ENCODE measurements at places on chromosomes 6 and 20.

DNA sequence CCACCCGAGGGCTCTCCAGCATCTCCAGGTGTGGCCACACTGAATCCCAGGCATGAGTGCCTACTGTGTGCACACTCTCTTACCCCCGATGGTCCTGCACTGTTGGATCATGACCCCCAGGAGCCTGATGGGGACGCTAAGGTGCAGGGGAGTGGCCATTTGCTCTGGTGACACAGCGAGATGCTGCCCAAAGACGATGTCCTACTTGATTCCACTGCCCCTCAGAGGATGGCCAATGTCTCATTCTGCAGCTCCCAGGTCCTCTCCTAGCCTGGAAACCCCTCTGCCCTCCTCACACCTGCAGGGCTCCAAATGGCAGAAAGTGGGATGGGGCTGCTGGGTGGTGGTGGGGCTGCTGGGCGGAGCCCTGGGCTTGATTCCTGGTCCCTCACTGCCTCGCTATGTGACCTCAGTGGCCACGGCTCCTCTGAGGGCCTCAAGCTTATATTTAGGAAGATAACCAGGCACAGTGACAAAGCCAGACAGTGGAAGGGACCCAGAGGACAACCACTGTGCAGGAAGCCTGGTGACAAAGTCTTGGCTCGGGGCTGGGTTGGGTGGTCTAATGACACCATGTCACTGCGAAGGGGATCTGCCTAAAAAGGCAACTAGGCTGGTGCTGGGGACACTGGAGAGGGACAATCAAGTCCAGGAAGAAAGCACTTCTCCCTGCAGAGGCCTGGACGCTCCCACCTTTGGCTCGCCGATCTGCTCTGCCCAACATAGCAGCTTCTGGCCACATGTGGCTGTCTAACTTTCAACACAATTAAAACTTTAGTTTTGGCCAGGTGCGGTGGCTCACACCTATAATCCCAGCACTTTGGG lies 28.4 kb downstream of the TGM2 start:
- DNase-seq = no peak

GRCh38 chr6:33552252-33552651 lies 27.8 kb downstream of the BAK1 start:
- DNase-seq = no peak

DNA sequence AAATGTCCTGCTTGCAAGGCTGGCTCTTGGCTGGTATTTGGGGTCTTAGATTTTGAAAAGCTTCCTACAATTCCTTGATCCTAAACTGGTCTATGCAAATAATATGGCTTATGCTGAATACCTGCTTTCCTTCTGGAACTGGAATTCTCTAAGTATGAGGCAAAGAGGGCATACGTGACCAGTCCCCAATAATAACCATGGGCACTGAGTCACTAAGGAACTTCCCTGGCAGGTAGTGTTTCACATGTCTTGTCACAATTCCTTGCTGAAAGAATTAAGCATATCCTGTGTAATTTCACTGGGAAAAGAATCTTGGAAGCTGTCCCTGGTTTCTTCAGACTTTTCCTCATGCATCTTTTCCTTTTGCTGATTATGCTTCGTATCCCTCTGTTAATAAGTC lies 106.5 kb downstream of the MMS22L start:
- DNase-seq = no peak

DNA sequence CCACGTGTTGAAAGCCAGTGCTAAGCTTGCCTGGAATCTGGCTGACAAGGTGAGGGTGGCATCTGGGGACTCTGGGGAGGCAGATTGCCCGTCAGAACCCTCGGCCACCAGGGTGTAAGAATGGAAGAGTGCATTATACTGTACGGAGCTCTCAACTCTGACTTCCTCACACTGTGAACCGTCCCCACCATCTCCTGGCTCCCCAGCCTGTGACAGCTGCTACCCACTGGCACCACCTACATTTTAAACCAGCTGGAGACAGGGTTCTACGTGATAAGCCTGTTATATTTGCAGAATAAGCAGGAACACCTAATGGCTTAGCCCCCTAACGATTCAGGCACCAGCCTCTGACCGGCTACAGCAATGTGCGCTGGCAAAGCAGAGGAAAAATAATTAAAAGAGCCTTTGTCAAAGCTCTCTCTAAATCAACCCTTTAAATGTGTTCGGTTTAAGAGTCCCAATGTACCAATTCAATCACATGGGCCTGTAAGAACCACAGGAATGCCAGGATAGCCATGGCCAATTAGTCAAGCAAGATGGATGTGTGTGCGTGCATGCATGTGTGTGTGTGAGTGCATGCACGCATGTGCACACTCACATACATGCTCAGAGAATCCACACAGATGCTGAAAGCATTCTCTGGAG lies 89.1 kb upstream of the TAB2 start:
- DNase-seq = no peak

- no peak for DNase-seq
These were observed 711.3 kb upstream of the GJE1 start for GRCh38 chr6:141421378-141421777.

GRCh38 chr6:715709-716491 lies 23.0 kb upstream of the EXOC2 start:
- DNase-seq = no peak

- no peak for DNase-seq
These were observed 8.5 kb downstream of the SCGN start for GRCh38 chr6:25660512-25660911.

- no peak for DNase-seq
These were observed 80.7 kb downstream of the SYTL3 start for GRCh38 chr6:158730541-158730907.

- DNase-seq = no peak
These were observed 757 bp upstream of the SAMD3 start for GRCh38 chr6:130223508-130223907.

GRCh38 chr6:20851795-20852194 lies 317.5 kb downstream of the CDKAL1 start:
- DNase-seq = no peak

DNA sequence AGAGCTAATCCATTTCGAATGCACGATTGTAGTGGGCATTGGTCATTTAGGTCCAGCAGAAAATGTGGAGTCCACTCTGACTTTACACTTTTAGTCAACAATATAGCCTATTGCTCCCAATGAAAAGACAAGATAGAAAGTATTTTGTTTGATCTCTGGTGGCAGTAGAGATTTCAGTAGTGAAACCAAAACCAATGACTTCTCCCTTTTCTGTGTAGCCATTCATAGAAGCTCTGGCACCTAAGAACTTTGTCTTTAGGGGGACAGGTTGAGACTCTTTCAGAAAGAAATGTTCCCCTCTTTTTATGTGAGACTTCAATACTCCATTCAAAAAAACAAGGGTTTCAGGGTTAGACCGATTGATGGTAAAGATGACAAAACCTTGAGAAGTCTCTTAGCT lies 510.8 kb upstream of the POU3F2 start:
- DNase-seq = no peak

- DNase-seq = no peak
These were observed 1.4 kb downstream of the SLC12A5 start for GRCh38 chr20:46030284-46031013.

DNA sequence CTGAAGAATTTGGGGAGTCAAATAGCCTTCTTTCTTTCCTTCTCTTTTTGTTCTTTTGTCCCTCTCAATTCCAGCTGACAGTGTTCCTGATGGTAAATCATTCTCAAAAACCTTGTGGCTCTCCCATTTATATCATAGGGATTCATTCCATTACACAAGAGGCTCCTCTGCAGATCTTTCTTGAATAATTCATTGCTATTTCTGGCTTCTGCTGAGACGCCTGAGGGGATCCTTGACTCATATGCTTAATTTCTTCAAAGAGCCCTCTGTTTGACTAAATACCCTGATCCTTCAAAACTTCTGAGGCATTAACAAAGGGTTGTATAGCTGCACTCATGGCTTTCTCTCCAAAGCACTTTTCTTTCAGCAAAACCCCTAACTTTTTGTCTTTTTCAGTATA lies 289.3 kb downstream of the FARS2 start:
- DNase-seq = no peak

DNA sequence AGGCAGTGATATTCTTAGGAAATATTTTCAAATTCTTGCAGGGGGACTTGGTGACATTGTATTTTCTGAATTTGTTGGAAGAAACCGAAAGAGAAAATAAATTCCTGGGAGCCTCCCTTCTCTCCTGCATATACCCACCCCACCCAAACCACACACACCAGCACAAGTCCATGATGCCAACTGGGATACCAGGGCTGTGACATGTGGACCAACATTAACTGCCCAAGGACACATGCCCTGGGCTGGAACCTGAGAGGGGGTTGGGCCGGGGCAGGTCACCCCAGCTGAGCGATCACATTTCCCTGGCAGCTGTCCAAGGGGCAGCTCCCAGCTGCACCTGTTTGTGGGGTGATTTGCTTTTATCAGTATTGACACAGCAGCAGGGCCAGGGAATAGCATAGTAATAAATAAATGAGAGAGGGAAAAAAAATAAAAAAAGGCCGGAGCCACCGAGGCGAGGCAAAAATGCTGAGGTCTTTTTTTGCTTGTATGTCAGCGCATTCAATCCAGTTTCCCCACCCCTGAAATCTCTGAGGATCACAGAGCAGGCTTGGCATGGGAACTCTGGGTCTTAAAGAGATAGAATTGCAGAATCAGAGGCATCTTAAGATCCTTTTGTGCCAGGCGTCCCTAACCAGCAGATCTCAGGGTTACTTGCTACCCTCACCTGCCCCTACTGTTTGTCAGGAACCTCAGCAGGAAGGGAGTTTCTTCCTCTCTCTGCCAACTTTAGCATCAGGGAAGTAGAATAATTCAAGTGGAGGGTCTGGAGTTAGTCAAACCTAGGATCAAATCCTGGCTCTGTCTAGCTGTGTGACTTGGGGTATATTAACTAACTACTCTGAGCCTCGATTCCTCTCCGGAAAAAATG lies 66.5 kb upstream of the PIM1 start:
- DNase-seq = no peak

DNA sequence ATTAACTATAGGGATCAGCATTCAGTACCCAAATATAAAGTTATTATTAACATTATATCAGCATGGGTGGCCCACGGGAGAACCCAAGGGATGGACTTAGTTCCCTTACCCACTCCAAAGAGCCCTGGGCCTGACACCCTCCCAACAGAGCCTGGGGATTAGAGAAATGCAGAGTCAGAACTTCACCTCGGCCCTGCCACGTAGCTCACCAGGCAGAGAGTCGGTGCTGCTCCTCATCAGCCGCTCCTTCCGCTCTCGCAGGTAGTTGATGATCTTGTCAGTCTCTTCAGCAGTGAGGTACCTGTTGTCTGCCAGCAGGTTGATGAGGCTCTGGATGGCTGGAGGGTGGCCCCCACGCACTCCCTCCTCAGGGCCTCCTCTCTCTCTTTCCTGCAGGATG lies 26.6 kb downstream of the NCOA5 start:
- DNase-seq = no peak

DNA sequence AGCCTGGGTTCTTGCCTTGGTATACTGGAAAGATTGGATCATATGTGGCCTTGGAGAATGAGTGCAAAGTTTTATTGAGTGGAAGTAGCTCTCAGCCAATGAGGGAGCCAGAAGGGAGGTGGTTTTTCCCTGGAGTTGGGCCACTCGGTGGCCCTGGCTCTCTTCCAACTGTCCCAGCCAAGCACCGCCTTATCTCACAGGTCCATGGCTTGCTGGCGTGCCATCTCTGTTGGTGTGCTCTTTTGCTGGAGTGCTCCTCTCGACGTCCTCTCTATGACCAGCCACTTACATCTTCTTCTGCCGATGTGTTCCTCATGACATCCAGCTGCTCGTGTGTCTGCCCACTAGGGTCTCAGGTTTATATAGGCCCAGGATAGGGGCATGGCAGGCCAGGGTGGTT lies 505.9 kb upstream of the SYNCRIP start:
- no peak for DNase-seq

- DNase-seq = peak; percentile 37
These were observed 3.7 kb downstream of the GDF5 start for GRCh38 chr20:35434085-35435005.

DNA sequence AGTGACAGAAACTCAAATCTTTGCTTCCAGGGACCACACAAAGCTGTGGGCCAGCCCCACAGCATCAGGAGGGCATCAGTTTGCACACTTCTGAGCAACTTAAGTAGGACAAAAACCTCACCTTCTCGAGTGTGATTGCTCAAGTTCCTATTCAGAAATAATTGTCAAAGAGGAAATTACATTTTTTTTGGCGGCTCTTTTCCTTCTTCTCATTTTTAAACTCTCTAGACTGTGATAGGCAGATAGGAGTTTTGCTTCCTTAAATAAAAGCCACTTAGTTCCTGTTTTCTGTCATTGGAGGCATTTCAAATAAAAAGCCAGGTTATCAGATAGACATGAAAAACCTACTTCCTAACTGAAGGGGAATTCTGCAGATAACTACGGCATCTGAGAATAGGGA lies 11.2 kb upstream of the TAGAP start:
- DNase-seq = no peak

GRCh38 chr6:98838032-98838431 lies 3.7 kb downstream of the POU3F2 start:
- DNase-seq = no peak

DNA sequence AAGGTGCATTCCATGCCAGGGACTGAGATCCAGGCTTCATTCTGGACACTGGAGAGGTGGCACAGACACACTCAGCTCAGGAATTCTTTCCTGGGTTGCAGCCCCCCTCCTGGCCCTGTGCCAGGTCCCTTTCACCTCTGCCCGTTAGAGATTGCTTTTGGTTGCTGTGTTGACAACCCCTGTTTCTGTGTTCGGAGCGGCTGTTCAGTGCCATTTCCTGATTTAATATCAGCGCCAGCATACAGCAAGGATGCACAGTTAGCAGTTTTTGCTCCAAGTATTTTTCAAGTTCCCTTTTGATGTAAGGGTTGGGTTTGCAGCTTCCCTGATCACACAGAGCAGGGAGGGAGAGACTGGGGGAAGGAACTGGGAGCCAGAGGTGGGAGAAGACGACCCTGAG lies 8.5 kb upstream of the MAFB start:
- DNase-seq = no peak

DNA sequence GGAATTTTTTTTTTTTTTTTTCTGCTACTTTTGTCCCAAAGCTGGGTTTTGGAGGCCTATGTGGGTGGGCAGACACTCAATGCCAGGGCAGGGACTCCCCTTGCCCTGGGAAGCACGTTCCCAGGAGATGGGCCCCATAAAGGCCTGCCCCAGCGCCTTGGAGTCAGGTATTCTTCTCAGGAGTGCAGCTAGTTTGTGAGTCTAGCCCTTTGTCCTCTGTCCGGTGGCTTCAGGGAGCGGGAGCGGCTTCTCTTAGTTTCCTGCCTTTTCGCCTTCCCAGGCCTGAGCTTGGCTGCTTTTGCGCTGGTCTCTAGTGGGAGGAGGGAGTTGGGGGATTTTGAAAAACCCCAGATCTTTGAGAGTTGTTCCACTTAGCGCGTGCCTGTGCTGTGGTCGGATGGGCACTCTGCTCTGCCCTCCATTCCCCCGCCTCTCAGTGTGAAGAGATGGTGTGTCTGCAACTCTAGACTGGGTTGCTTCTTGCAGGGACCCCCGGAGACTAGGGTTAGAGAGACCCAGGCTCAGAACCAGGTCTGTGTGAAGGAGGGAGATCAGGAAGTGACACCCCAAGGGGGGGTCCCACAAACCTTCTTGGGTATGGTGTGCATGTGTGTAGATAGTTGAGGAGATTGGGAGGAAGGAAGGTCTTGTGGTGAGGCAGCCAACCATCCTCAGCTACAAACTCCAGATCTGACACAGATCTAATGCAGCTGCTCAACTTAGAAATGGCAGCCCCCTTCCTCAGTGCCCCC lies 1.3 kb downstream of the PLCG1 start:
- no peak for DNase-seq
